ENCODE measurements at places on chromosomes 6 and 20. TPM values are rescaled to one million over a fixed set of nuclear protein-coding genes. Genes with fewer than 3 reads are reported as not detected.

The INSM1 gene
- not detected for total RNA-seq

The DLK2 gene
- 0.66 TPM for total RNA-seq

The SLC22A2 gene
- total RNA-seq = 0.12 TPM

The ZNF165 gene
- 0.77 TPM for total RNA-seq

The GPLD1 gene
- 0.87 TPM for total RNA-seq

The ZBTB24 gene
- 9.0 TPM for total RNA-seq

The LAMA4 gene
- total RNA-seq = 105 TPM

The PREX1 gene
- total RNA-seq = 21.4 TPM

The SLC16A10 gene
- total RNA-seq = 0.33 TPM

The TRERF1 gene
- 7.2 TPM for total RNA-seq

The RAET1L gene
- total RNA-seq = not detected

The NRSN1 gene
- total RNA-seq = not detected

The SYNCRIP gene
- 110 TPM for total RNA-seq

The OR5V1 gene
- not detected for total RNA-seq

The CDC40 gene
- 24.7 TPM for total RNA-seq

The CCN5 gene
- 1.5 TPM for total RNA-seq

The GPR63 gene
- total RNA-seq = 0.44 TPM

The TMEM217 gene
- total RNA-seq = 1.6 TPM

The RMND1 gene
- 44.9 TPM for total RNA-seq
